ENCODE measurements at places on chromosomes 5 and 9.

GRCh38 chr5:43418561-43418960 lies 6.4 kb upstream of the CCL28 start:
- DNase-seq = no peak

- DNase-seq = no peak
Measured at GRCh38 chr9:131660466-131661405, 79.1 kb downstream of the RAPGEF1 start.

GRCh38 chr5:179311091-179311470 lies 34.2 kb downstream of the ADAMTS2 start:
- DNase-seq = no peak

DNA sequence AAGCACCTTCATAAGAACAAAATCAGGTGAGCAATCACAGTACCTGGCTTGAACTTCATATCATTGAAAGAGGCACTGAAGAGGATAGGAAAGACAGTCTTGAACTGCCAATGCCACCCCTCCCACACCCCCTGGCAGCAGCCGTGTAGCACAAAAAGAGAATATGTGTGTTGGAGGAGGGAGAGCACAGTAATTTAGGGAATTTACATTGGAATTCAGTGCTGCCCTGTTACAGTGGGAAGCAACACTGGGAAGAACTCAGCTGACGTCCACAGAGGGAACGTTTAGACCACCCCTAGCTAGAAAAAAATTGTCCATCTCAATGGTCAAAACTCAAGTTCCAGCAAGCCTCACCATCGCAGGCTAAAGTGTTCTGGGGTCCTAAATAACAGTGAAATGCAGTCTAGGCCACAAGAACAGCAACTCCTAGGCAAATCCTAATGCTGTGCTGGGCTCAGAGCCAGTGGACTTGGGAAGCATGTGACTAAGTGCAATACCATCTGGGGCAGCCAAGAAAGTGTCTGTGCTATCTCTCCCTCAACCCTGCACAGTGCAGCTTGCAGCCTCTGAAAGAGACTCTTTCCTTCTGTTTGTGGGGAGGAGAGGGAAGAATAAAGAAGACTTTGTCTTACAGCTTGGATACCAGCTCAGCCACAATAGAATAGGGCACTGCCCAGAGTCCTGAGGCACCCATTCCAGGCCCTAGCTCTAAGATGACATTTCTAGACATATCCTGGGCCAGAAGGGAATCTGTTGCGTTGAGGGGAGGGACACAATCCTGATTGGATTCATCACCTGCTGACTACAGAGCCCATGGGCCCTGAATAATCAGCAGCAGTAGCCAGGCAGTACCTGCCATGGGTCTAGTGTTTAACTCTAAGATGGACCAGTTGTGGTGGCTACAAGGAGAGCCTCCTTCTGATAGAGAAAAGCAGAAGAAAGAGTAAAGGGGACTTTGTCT lies 62.1 kb upstream of the VLDLR start:
- no peak for DNase-seq

DNA sequence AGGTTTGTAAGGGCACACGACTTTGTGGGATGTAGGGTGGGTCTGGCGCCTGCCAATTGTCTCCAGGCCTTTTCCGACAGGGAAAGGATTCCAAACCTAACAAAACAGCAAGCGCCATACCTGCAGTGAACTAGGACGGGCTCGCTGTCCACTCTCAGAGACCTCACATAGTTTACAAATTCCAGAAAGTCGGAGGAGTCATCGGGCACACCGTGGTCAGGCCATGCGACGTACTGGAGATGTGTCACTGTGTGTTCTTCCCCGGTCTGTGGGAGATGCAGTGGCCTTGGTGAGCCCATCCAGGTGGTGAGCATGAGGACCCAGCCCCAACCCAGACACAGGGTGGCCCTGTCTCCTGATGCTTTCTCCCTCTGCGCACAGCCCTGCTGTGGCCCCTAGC lies 61.3 kb upstream of the EPB41L4B start:
- no peak for DNase-seq

DNA sequence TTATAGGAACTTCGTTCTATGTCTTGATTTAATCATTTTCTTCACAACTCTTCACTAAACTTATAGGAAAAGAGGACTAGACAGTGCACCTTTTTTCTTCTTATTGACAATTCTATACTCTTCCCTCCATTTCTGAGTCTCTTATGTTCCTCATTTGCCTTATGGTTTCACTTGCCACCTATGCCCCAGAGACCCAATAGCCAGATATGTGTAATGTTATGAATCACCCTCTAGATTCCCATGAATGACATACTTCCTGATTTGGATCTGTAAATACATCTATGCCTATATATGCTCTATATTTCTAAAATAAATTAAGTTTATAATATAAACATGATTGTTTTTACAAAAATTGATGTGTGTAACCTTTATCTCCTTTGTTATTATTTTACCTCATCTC lies 514.1 kb upstream of the MEF2C start:
- no peak for DNase-seq

DNA sequence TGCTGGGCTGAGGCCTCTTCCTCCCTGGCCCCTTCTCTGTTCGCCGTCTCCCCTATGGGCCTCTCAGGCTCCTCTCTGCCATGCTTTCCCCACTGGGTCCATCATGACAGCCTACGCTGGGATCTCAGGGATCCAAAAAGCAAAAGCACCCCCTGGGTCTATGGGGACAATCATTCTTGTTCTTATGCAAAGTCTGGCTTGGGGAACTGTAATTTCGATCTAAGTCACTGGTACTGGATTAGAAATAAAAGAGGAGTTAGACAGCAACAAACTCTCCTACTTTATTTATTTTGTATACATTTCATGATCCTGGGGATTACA lies 86.6 kb downstream of the SLC38A9 start:
- DNase-seq = no peak

DNA sequence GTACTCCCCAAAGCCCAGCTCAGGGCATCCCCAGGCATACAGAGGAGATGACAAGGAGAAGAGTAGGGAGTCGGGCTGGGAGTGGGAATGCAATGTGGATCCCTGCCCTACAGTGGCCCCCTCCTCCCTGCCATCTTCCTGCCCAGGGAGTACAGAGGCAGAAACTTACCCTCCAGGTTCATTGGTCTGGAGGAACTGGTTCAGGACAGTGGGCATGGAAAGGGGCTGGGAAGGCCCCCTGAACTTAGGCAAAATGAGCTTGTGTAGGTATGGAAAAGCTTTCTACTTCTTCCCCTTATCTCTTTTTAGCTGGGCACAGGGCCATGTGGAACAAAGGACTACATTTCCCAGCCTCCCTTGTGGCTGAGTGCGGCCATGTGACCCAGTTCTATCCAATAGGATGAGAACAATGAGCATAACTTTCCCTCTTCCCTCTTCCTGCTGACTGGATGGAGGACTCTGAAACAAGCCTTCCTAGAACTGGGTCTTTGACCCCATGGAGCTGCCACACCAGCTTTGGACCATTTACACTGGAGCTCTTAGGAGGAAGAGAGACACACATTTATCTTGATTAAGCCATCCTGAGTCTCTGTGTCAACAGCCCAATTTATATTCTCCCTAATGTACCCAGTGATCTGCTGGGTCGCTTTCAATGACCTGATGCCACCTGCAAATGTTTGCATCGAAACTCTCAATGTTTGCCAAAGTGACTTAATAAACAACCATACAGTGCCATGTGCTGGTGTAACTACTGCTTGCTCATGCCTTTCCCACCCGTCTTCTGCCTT lies 25.0 kb upstream of the HMCN2 start:
- peak; percentile 23 for DNase-seq

- no peak for DNase-seq
Measured at GRCh38 chr5:15233566-15233965, 266.4 kb upstream of the FBXL7 start.

- no peak for DNase-seq
Measured at GRCh38 chr9:82810915-82811314, 252.0 kb downstream of the RASEF start.

GRCh38 chr5:59354811-59355210 lies 538.7 kb downstream of the PDE4D start:
- DNase-seq = no peak

- no peak for DNase-seq
Measured at GRCh38 chr5:61624553-61625136, 292.6 kb downstream of the ZSWIM6 start.

- no peak for DNase-seq
Measured at GRCh38 chr9:126515873-126516505, 97.7 kb upstream of the LMX1B start.

GRCh38 chr9:101582553-101582952 lies 12.2 kb downstream of the PPP3R2 start:
- DNase-seq = no peak

- no peak for DNase-seq
Measured at GRCh38 chr5:74693191-74693590, 8.2 kb downstream of the HEXB start.

DNA sequence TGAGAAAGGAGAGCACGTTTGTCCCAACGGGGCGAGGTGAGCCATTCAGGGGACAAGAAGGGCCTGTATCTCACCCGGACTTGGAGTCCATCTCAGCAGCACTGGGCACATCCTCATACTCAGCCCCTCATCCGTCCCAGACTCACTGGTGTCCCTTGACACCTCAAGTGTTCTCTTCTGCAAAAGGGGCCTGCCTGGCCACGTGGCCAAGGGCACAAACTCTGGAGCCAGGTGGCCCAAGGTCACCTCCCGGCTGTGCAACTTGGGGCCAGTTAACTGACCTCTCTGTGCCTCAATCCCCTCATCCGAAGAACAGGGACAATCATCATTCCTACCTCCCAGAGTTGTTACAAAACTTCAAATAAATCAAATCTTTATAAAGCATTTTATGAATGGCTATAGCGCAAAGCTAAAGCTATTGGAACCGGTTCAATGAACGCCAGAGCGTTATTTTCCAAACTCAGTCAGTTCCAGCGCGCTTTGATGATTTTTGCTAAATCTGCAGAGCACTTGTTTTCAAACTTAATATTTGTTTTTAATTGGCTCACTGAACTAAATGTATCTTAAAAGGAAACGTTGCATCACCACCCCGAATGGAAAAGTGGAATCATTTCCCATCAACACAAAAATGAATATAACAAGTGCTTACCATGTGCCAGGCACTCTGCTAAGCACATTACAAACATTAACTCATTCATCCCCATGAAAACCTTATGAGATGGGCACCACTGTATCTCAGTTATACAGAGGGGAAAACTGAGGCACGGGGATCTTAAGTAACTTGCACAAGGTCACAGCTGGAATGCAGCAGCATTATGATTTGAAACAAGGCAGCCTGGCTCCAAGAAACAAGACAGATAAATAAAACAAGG lies 49.3 kb downstream of the DUSP1 start:
- no peak for DNase-seq

GRCh38 chr5:4226565-4226964 lies 630.9 kb downstream of the IRX1 start:
- DNase-seq = no peak

- DNase-seq = no peak
Measured at GRCh38 chr9:31412081-31412480, 972.4 kb upstream of the ACO1 start.

DNA sequence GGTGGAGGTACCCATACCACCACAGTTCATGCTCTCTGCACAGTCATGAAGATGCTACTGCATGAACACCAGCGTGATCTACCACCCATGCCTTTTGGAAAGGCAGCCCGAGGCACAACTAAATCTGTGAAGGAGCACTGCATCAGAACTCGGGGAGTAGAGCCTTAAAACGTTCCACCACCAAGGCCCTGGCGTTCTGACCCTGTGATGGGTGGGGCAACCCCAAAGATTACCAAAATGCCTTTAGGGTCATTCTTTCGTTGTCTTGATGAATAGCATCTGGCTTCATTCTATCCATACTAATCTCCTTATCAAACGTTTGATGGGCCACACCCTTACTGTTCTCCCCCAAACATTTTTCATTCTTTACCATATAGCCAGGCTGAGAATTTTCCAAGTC lies 97.9 kb downstream of the ADAMTS6 start:
- DNase-seq = no peak

DNA sequence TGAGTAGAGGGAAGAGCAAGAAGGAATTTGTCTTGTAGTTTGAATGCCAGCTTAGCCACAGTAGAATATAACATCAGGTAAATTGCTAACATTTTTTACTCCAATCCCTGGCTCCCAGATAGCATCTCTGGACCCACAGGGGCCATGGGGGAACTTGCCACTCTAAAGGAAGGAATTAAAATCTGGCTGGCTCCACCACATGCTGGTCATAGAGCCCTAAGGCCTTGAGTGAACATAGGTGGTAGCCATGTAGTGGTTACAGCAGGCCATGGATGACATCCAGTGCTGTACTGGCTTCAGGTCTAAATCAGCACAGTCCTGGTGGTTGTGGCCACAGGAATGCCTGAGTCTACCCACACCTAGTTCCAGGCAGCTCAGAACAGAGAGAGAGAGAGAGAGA lies 109.9 kb upstream of the RGMB start:
- DNase-seq = no peak

- DNase-seq = no peak
Measured at GRCh38 chr9:69675563-69675962, 3.4 kb upstream of the APBA1 start.

DNA sequence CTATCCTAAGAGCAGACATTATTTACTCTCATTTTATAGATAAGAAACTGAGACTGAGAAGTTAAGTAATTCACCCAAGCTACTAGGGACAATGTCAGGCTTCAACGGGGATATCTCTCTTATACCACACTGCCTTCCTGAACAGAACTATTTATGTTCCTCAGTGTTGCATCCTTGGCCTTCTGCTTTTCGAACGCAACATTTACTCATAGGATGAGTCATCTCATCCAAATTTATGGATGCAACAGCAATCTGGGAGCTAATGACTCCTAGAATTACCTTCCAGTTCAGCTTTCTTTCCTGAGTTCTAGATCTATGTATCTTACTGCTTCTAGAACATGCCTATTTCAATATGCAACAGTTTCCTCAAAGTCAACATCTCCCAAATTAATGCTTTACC lies 103.6 kb upstream of the PAM start:
- no peak for DNase-seq

DNA sequence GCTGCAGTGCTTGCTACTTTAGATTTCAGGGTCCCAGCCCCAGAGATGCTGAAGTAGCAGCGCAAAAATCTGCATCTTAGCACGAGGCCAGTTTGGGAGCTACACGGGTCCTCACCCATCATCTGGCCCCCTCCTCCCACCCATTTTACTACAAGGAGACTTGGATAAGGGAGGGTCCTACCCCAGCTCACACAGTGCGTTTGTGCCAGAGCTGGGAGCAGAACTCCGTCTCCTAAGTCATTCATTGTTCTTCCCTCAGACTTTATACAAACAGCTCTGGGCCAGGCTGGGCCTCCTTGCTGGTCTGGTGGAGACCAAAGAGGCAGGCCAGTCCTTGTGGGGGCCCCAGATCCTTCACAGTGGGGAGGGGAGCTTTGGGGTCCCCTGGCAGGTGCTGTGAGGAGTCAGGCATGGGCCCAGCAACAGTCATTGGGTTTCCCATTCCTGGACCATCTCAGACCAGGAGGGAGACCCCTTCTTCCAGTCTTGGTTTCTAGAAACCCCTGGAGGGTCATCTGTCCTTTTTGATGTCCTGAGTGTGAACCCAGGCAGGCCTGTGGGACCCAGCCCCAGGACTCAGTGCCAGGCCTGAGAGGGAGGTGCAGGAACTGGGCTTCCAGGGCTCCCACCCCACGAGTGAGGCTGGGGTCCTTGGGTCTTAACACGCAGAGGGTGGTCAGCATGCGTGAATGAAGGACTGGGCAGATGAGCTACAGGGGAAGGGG lies 2.3 kb upstream of the IL17B start:
- no peak for DNase-seq
